ENCODE measurements at places on chromosomes 3 and 15.

- DNase-seq = no peak
Measured at GRCh38 chr15:99252326-99252725, 1.0 kb downstream of the LRRC28 start.

- DNase-seq = no peak
Measured at GRCh38 chr15:47422881-47423665, 294.2 kb upstream of the SEMA6D start.

DNA sequence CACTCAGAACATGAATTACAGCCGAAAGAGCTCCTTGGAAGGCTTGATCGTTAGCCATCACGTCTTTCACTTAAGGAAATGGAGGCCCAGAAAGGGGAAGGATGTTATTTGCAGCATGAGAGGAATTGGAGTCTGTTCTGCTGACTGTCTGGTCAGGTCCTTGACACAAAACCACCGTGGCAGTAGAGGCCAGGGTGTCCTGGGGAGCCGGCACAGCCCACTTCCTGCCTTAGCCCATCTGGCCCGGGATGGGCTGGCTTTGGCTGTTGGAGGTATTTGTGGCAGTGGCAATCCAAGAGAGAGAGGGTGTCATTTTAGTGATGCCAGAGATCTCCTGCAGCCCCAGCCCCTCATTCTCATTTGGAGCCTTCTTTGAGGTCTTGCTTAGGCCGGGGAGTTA, 37.4 kb downstream of the ST6GAL1 start:
- no peak for DNase-seq

- DNase-seq = peak; percentile 67
Measured at GRCh38 chr3:53045518-53046170, at the start of gene SFMBT1. Gene SFMBT1, minus strand, starts transcription at chr3:53046073. Its CDS starts 76,945 bp downstream, at chr3:52969128.
